GM18507 (cell line): ENCODE measurements at places on chromosomes 12 and 14.

- no peak for DNase-seq
These were observed 874.4 kb upstream of the USP15 start for GRCh38 chr12:61385771-61386170.

DNA sequence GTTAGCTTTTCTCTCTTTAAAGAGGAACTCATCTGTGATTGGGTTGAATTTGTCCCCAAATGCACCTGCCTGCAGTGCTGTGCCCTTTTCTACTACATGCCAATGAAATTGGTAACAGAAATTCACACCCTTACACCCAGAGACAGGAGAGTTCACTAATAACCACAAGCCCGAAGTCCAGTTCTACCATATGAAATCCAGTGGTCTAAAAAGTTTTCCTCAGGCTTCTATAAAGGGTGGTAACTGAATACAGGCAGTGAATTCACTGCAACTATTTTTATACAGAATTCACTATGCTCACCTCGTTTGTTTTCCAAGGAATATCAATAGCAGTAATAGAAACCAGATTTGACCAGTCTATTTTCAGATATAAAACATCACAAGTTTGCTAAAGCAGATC lies 31.5 kb upstream of the SOS2 start:
- DNase-seq = no peak

DNA sequence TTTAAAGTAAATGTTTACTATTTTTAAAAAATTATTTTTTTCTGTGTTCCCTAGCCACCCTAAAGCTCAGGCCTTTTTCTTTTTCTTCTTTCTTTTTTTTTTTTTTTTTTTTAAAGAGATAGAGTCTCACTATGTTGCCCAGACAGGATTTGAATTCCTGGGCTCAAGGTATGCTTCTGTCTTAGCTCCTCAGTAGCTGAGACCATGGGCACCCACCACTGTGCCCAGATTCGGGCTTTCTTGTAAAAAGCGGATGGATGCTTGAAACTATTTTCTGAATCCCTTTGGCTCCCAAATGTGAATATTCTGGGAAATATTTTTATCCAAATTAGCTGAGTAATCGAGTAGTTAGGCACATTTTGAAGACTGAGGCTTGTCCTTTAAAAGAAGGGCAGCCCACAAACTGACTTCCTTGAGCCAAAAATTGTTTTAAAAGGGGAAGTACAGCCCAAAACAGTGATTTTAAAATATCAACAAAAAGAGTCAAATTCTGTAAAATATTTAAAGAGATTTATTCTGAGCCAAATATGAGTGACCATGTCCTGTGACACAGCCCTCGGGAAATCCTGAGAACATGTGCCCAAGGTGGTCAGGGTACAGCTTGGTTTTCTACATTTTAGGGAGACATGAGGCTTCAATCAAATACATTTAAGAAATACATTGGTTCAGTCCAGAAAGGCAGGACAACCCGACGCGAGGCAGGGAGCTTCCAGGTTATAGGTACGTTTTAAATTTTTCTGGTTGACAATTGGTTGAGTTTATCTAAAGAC lies 28.8 kb upstream of the HIGD1C start:
- no peak for DNase-seq

DNA sequence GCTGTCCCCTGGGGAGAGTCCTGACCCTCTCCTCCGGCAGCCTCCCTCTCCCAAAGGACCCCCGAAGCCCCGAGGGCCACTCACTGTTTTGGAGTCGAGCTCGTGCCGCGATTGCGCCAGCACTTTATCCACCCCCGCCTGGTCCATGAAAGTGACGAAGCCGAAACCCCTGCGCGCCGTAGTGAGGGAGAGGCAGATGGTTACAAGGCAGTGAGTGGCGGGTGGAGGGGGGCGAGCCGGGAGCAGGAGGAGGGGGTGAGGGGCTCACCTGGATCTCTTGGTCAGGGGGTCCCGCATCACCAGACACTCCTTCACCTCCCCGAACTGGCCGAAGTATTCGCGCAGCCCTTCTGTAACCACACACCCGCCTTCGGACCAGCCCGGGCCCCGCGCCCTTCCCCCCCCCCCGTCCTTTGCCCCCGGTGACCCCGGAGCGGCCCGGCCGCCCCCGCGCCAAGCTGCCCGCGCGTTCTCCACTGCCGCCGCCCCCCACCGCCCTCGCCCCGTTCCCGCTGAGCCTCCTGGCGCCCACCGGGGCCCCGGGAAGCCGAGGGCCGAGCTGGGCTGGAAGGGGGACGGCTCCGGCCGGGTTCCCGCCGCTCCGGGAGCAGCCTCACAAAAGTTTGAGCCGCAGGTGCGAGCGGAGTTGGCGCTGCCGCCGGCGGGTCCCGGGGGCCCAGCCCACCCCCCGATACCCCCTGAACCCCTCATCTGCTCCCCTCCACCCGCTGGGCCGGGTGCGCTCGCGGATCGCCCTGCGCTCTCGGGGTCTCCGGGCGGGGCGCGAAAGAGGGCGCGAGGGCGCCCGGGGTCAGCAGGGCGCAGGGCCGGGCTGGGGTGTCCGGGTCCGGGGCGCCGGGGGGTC lies 808 bp downstream of the MSI1 start:
- DNase-seq = no peak

DNA sequence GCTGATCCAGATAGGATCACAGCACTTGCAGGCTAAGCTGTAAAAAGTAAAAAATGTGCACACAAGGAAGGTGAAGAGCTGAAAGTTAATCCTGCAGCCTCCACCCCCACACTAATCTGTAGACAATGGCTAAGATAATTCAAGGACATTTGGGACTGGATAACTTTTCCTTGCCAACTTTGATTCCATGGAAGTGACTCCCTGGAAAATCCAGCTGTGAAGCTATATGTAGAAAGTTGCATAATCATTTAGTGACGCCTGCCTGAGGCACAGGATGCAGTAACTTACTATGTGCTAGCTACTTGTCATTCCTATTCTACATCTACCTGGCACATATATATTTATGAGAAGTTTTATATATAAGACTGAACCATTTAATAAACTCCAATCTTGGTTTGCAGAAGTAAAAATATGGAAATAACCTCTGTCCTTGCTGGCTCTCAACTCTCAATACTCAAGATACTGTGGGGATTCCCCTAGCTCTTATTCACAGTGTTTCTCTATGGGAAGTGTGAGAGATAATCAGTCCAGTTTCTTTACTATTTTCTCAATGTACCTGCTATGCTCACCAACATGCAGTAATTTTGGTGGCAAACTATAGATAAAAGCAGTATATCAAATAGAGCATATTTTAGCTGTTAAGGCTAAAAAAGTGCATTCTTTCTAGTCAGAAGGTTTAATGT lies 14.8 kb downstream of the LDHB start:
- DNase-seq = no peak

DNA sequence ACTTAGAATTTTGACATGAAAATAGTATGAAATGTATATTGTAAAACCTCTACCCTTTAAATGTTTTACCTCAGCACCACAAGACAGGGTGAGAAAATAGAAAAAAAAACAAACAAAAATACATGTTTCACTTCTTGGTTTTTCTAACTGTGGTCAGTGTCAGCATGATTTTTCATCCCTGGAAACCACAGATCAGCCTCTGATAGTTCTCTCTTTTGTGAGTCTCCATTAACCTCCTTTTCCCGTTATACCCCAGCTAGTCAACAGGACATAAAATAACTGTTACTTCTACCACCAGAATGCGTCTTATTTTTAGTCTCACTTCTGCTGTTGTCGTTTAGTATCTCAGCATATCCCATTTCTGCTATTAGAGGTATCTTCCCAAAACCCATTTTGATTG lies 48.3 kb upstream of the KCNMB4 start:
- no peak for DNase-seq

- no peak for DNase-seq
These were observed 23.8 kb downstream of the PAPLN start for GRCh38 chr14:73261075-73261474.

DNA sequence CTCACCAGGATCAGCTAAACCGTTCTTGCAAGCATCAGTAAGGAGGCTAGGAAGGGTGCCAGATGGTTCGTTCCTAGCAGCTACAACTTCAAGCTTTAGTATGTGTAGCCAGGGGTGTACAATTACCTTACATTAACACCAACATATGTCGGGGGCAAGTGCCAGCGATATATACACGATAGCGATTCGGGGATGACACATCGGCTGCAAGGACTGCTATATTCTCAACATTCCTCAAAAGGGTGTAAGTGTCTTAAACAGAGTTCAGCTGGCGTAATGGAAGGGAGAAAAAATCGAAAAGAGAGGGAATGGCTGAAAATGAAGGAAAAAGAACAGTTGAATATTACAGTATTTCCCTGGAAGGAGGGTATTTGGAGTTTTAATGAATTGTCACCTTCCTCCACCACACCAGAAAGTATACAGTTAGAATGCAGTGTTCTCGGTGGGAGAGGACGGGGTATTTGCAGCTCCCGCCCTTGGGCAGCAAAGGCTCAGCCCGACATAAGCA lies 545 bp downstream of the LIMA1 start:
- DNase-seq = no peak

DNA sequence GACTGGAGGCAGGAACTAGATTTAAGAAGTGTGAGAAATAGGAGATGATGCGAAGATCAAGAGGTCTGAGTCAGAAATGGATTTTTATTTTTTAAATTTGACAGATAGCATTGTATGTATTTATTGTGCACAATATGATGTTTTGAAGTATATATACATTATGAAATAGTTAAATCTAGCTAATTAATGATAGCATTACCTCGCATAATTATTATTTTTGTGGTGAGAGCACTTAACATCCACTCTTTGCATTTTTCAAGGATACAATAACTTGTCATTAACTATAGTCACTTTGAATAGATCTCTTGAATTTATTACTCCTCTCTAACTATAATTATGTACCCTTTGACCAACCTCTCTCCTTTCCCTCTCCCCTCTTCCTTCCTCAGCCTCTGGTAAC lies 3.7 kb downstream of the SMOC1 start:
- DNase-seq = no peak
